ENCODE measurements at places on chromosomes 1 and 21.

DNA sequence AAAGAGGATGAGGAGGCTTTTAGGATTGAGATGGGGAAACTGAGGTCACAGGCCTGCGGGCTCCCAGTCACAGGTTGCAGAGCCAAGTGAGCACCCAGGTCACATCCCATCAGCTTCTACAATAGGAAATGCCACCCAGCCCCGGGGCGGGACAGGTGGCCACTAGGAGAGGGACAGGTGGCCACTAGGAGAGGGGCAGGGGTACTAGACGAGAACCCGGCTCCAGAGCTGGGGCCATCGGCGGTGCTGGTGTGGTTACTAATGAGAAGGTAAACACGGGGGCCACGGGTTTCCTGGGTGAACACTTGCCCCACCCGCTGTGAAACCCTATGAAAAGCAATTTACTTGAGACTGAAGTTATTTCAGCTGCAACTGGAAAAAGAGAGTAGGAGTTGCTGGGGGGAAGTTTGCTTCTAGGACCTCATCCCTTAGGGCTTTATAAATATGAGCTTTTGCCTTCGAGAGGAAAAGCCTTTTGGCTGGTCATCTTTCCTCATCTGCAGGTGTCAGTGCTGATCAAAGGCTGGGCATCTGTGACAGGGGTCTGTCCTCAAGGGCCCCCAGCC is 52.5 kb downstream of the MRPL37 start:
- no peak for DNase-seq

- DNase-seq, result no peak
Observed at GRCh38 chr1:27367160-27367650, 444 bp upstream of the MAP3K6 start.

DNA sequence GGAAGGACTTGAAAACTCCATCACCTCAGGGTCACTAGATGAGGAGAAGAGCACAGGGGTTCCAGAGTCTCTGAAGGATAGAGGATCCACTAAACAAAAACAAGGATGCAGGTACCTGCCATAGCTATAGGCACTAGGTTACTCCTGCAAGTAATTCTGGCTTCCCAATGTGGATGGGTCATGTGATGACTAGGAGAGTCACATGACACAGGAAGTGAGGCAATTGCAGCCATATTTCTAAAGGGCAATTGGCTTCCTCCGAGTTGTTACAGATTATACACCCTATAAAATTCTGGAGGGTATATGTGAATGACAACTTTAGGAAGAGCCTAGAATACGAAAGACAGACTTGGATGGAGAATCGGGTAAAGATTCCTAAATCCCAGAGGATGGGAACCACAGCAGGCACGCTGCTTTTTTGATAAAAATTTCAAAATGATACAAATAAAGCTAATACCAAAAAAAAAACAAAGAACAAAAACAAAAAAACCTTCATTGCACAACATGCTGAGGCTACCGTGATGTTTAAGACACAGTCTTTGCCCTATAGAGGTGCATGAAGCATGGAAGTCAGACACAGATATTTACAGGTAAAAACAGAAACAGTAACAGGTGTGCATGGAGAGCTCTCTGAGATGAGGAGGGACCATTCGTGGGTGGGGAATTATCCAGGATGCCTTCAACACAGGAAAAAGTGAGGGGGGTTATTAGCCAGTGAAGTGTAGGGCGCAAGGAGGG is 10.5 kb downstream of the MTX1 start:
- no peak for DNase-seq

- DNase-seq, result no peak
Observed at GRCh38 chr1:15733726-15734226, 2.3 kb upstream of the SLC25A34 start.

- no peak for DNase-seq
Observed at GRCh38 chr1:231681006-231681405, 54.4 kb downstream of the DISC1 start.

GRCh38 chr1:58978096-58978495 is 194.2 kb upstream of the JUN start:
- no peak for DNase-seq

DNA sequence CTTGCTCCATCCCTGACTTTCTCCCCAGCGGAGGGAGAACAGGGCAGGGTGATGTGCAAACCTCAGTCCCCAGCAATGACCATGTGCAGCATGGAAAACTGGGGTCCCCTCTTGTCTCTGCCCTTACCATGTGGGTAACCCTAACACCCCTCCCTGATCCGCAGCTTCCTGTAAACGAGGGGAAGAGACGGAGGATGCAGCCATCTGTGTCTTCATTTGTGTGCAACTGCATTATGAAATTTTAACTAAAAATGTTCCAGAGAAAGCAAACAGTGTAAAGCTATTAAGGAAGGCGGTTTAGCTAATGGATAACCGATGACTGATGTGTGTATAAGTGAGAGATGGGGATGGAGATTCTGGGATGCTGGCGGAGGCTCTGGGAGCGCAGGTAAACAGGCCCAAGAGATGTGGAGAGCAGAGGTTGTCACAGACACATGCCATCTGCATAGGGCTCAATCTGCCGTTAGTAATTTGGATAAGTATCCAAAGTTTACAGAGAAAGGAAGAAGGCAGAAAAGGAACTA is 206.6 kb downstream of the DSCAM start:
- DNase-seq, result no peak

DNA sequence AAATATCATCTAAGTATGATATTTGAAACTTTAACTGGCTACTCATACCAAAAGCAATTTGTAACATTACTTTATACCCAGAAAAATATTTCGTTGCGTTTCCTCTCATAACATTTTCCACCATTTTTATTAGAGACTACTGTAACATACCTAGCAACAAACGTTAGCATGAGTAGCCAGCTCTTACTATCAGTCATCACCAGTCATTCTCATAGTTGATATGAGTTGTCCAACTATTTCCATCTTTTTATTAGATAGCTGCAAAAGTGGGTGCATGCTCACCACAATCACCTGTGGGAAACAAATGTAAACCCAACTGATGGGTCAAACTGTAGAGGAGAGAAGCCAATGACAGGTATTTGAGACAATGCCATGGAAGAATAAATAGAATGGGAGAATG is 114.6 kb downstream of the AKT3 start:
- no peak for DNase-seq

- peak; percentile 40 for DNase-seq
Observed at GRCh38 chr1:81208441-81208840, 592.3 kb upstream of the ADGRL2 start.
